AG04450 (cell line): ENCODE measurements at places on chromosomes 2 and 18. TPM values are rescaled to one million over a fixed set of nuclear protein-coding genes. Genes with fewer than 3 reads are reported as not detected.
A peak's percentile ranks its signal among the peaks of the same experiment; 100 is the strongest.

DNA sequence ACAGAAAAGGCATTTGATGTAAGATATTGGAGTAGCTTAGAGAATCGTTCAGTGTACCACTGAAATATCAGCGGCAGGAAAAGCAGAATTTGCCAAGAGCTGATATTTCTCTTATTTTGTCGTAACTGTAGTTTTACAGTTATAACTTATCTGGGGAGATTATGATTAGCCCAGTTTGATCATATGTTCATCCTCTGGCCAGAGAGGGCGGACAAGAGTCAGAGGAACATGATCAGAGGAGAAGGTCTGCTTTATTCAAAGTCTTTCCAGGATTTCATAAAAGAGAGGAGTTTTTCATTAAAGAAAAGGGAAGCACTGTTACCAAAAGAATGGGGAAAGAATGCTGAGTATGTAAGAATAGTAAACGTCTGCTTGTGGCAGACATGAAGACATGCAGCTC is 1655.6 kb downstream of the DPP10 start:
- DNase-seq: no peak

- no peak for DNase-seq
Observed at GRCh38 chr2:158403237-158403636, 53.3 kb downstream of the CCDC148 start.

DNA sequence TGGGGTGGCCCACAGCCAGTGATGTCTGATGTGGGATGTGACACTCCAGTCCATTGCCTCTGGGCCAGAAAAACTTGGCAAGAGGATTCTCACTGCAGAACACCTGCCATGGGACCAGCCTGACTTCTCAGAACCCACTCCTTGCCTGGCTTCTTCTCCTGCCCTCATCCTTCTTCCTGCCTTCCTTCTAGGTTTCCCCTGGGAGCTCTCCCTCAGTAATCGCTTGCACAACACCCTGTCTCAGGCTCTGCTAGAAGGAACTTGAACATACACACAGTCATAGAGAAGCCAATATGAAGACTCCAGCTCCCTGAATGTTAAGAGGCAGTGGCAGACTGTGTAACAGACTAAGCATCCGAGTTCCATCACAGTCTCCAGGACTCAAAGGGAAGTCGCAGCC is 4.3 kb upstream of the COL6A3 start:
- DNase-seq: no peak

The DPY30 gene
- 79.1 and 104 TPM in 2 replicates for polyA plus RNA-seq

DNA sequence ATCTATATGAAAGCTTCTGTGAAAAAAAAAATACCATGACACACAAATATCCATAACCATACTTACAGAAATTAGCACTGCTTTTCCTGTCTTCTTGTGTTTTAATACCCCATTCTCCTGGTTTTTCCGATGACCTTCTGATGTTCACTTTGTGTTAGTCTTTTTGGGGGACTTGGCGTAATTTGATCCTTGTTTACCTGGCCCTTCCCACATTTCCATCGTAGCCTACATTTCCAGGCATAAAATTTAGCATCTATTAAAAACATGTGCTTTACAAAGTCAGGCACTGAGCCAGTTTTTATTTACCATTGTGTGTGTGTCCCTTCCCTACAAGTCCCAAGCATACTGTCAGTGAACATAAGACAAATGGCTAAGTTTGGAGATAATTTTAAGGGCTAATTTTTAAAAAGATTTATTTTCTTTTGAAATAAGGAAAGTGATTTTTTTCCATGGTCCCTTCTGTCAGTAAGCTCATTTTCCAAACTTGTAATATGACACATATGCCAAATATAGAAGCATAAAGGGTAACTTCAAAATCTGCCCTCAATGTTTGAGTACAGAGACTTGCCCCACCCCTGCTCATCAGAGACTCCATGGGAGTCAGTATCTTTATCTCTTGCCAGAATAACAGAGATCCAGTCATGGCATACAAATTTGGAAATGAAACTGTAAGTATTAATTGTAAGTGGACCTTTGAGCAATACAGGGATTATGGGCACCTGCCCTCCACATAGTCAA is 27.3 kb downstream of the SESTD1 start:
- DNase-seq: no peak

The MBD5 gene
- 31.5 and 40.4 TPM in 2 replicates for polyA plus RNA-seq

The DSG2 gene
- 0.56 and 0.84 TPM in 2 replicates for polyA plus RNA-seq

GRCh38 chr2:113141451-113141850 is 14.1 kb downstream of the IL1RN start:
- DNase-seq: no peak

The KIF5C gene
- 0.09 and 0.12 TPM in 2 replicates for polyA plus RNA-seq

- peak; percentile 81 for DNase-seq
Observed at GRCh38 chr2:157830696-157831570, 45.2 kb downstream of the ACVR1 start.

DNA sequence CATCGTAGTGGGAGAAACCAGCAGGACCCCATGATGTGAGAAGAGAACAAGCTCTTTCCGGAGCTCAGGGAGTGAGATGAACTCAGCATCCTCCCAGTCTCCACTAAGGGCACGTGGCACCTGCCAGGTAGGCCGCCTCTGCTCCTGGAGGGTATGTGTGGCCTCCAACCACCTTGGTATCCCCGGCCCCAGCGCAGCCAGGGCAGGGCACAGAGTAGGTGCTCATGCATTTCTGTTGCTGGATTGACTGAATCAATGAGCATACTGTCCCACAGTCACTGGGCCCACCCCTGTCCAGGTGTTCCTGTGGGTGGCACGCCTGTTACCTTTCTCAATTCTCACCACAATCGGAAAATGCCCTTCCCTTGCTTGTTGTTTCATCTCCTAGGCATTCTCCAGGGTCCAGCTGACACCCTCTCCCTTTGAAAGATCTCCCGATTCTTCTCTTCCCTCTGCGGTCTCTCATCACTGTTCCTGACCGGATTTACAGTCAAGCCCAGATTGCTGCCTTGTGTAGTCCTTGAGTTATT is 138.5 kb upstream of the SMAD2 start:
- DNase-seq: no peak

GRCh38 chr2:11100976-11101375 is 54.3 kb upstream of the SLC66A3 start:
- no peak for DNase-seq

GRCh38 chr2:142693171-142693950 is 184.1 kb upstream of the KYNU start:
- no peak for DNase-seq

- no peak for DNase-seq
Observed at GRCh38 chr2:150169237-150169629, 318.2 kb downstream of the RND3 start.

DNA sequence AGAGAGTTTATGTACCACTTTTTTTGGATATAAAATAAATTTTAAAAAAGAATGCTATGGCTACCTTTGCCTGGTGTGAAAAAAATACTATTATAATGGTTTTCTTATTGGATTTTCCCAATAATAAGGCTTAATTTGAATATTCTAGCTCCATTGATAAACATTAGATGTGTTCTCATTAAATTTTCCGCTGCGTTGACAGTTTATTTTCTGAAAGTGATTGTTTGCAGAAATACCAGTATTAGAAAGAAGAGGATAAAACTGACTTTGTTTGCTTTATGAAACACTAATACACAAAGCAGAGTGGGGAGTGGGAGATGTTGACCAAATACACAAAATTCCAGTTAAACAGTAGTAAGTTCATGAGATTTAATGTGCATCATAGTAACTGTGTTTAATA is 433.3 kb upstream of the TMEFF2 start:
- no peak for DNase-seq

GRCh38 chr2:15886231-15886630 is 54.1 kb upstream of the MYCN start:
- no peak for DNase-seq

DNA sequence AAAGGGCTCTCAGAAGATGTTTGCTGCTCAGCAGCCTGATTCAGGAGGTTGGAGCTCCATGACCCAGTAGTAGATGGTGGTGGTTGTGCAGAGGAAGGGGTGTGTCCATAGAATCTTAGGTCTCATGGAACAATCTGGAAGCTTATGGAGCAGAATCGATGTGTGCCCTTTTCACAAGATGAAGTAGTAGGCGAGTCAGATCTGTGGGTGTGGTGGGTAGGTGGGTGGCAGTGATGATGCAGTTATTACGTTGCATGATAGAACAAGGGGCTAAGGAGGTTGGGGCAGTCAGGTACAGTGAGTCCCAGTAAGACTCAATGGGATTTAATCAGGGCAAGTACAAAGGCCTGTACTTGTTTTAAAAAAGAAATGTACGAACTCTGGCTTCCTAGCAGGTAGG is 9.1 kb downstream of the TET3 start:
- DNase-seq: no peak

GRCh38 chr2:58769864-58770234 is 528.7 kb upstream of the FANCL start:
- DNase-seq: no peak

The LAMA1 gene
- 25.2 and 26.0 TPM in 2 replicates for polyA plus RNA-seq

The SLC16A14 gene
- polyA plus RNA-seq: 2.1 and 2.7 TPM in 2 replicates

DNA sequence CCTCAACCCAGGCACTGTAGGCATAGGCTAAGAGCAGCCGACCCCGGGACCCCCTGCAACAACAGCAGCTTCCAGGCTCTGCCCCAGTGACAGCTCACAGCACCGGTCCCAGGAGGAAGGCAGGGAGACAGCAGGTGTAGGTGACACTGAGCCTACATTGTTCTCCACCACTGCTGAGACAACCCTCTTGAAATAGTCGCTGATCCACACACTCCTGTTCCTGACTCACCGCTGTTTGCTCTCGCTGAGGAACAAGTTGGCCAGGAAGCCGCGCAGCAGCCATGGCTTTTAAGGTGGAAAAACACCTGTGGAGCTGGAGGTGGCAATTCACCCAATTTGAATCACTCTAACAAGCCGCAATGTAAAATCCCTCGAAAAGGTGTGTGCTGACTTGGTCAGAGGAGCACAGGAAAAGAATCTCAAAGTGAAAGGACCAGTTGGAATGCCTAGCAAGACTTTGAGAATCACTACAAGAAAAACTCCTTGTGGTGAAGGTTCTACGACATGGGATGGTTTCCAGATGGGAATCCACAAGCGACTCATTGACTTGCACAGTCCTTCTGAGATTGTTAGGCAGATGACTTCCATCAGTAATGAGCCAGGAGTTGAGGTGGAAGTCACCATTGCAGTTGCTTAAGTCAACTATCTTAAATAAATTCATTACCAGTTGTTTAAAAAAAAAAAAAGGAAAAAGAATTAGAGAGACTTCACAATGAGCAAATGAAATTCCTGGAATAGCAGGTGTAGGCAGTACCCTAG is 167.5 kb downstream of the ARL4C start:
- no peak for DNase-seq

The ABCB11 gene
- polyA plus RNA-seq: not detected in 2 replicates

GRCh38 chr2:224525774-224526173 is 59.4 kb downstream of the CUL3 start:
- DNase-seq: no peak

The FAM237A gene
- not detected in 2 replicates for polyA plus RNA-seq

- DNase-seq: no peak
Observed at GRCh38 chr2:218618102-218618860, 10.6 kb downstream of the PLCD4 start.

GRCh38 chr2:28394997-28395333 is 2.3 kb downstream of the FOSL2 start:
- DNase-seq: no peak
